CD4-positive, alpha-beta memory T cell (primary cell): ENCODE measurements at places on chromosomes 6 and 20.

DNA sequence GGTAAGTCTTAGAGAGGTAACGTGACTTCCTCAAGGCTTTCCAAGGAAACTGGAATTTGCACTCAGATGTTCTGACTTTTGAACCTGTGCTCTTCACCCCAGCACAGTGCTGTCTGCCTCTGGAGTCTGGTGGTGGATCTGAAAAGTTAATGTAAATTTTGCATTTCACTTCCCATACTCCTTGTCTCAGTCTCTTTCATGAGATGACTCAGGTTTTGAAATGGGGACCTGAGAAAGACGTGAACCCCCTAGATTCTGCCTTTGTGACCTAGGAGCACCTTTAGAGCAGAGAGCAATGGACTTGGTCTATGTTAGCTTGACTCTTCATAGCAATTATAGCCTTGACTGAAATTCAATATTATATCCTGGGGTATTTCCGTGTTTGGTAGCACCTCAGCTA lies 223.0 kb downstream of the QKI start:
- DNase-seq: no peak

DNA sequence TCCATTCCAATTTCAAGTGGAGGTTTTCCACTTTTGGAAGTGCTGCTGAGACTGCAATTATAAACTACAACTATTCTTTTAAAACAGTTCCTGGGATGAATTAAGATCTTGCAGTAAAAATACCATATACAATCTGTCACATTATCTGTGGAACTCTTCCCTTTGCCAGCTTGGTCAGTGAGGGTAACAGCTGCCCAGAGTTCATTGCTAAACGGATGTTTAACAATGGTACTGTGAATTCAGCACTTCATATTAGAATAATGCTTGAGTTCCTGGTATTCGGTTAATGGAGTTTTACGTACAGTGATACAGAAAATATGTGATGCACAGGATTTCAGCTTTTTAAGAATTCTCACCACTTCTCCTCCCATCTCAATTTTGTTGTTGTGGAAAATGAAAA lies 51.5 kb downstream of the KCNS1 start:
- no peak for DNase-seq

DNA sequence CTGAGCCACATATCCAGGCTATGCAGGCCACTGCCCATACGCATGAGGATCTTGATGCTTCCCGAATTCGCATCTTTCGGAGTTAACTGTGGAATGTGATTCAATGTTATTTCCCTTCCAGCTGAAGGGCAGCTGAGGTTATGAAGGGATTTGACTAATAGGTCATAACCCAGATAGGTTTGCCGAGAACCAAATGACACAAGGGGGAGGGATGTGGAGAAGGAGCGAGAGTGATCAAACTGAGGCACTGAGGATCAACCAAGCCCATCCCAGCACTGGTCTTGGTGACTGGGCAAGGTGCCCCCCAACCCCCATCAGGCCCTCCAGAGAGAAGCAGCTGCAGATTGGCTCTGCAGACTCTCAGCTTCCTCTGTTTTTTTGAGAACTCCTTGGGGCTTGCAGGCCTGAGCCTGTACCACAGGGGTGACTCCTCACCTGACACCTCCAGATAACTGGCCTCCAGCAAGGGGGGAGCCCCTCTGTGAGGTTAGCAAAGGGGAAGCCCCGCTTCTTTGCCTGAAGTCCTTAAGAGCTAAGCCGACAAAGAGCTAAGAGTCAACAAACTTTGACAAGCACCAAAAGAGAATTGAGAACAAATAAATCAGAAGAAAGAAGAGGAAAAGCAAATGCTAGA lies 185.9 kb downstream of the PDE7B start:
- DNase-seq: no peak

DNA sequence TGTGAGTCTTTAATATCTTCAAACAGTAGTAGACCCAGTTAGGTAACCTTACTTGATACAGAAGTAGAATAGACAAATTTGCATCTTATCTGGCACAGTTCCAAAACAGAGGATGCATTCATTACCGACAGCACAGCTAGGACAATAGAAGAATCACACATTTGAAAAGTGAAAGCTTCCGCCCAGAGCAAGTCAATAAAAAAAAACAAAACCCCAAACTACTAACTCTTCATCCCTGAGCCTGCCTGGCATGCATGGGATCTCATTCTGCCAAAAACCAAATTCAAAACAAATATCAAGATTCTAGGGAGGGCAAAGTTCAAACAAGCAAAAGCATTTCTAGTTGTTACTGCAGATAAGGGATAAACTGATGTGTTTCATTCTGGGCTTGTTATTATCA lies 235.4 kb downstream of the BTBD9 start:
- DNase-seq: no peak
